ENCODE measurements at places on chromosomes 5 and 9.

GRCh38 chr5:14204785-14205321, 61.7 kb downstream of the TRIO start:
- peak; percentile 56 for DNase-seq

DNA sequence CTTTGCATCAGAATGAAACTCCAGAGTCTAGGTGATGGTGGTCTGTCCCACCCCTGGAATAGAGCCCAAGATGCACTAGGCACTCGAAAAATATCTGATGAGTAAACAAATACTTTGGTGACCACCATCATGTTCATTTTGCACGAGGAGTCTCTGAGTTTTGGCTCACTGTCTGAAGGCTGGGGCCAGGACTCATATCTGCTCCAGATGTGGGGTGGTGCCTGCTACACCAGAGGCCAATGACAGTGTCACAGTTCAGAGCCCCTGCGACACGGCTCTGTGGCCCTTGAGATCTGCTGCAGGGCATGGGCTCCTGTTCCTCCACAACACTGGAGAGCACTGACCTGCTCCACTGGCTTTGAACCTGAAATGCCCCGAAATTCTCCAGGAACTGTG, 164.6 kb downstream of the ROR2 start:
- DNase-seq = no peak

DNA sequence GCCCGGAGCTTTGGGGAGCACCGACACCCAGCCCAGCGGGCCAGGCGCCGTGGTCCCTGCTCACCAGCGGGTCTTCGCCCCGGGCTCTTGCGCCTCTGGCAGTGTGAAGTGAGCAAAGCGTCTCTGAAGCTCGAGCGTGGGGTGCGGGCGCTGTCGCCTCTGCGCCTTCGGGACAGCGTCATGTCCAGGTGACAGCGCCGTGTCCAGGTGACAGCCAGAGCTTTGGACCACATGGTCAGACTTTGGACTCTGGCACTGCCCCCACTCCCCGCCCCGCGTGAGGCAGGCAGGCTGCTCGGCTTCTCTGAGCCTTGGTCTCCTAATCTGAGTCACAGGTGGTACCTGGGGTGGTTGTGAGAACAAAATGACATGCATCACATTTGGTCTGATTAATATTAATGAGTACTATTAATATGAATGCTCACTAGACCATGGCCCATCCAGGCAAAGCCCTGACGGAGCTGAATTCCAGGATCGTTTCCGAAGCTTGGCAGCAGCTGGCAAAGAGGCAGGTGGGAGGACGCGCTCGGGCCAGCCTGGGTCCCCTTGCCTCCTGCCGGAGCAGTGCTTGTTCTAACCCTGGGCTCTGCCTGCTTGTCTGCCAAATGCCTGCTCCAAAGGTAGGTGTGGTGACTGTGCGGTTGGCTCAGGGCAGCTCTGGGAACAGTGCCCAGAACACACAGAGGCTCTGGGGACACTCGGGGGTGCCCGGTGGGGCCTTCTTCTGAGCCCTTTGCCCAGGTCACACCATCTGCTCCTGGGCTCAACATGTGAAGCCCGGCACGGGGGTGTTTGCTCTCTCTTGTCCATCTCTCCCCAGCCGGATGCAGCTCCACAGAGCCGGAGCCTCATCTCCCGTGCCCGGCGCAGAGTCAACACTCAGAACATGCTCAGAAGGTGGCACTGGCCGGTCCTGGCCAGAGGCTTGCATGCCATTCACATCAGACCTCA, 157.1 kb downstream of the OLFM1 start:
- DNase-seq = no peak

GRCh38 chr5:6181147-6181729, 197.1 kb downstream of the MED10 start:
- no peak for DNase-seq

DNA sequence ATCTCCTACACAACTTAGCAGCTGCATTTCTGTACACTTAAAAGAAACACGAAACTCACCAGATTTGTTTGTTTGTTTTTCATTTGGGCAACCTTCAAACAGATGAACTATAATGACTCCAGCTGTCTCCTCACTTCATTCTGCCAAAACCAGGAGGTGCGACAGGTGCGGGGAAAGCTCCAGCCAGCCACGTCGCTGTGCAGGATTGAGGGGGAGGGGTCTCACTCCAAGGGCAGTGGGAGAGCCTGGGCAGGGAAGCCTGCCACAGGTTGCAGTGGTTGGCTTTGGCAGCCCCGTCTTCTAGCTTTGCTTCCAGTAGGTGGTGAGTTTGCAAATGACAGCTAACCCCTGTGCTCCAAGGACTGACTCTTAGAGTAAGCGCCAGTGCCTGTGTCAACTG, 215.8 kb downstream of the CEMIP2 start:
- DNase-seq = no peak

DNA sequence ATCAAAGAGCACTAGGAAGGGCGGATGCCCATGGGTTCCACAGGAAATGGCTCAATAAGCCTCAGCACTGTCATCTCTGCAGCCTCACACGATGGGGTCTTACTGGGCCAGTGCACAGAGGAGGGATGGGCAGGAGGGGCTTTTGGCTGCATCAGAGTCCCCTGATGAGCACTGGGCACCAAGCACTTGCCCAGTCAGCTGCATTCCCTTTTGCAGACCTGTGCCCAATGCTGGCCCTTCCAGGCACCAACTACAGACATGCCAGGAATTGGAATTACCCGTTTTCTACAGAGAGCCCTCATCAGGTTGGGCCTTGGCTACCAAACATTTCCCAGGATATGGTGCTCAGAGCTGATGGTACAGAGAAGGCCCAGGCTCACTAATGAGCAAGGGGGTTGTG, 182.5 kb downstream of the HSPA4 start:
- DNase-seq = no peak

DNA sequence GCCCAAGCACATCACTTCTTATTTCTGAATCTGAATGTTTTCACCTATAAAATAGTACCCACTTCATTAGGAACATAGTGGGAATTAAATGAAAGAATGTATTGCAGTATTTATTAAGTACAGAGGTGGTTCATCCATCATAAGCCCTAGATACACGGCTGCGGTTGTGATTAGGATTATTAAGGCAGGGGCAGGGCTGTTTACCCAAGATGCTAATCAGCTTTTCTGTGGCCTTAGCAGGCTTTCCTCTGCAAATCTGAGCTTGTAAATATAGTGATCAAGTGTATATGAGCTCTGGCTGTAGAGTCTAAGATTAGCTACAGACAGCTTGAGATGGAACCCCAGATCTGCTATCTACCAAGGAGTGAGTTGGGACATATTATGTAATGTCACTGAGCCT, 124.1 kb upstream of the ADRA1B start:
- no peak for DNase-seq

GRCh38 chr9:2406252-2406651, 215.3 kb upstream of the VLDLR start:
- no peak for DNase-seq

GRCh38 chr5:73333944-73334703, 114.5 kb downstream of the FOXD1 start:
- no peak for DNase-seq

DNA sequence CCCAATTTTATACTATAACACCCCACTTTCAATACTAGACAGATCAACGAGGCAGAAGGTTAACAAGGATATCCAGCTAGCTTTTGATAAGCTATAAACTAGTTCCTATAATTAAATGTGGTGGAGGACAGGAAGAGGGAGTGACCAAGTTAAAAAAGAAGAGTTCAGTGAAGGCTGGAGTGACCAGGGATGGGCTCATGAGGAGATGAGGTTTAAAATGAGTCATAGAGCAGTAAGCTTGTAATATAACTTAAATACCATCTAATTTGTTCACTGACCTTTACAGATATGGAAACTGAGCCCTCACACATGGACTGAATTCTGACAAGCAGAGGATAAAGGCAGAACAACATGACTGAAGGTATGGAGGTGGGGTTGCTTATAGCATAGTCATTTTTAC, 284.5 kb downstream of the SPATA31D1 start:
- no peak for DNase-seq

DNA sequence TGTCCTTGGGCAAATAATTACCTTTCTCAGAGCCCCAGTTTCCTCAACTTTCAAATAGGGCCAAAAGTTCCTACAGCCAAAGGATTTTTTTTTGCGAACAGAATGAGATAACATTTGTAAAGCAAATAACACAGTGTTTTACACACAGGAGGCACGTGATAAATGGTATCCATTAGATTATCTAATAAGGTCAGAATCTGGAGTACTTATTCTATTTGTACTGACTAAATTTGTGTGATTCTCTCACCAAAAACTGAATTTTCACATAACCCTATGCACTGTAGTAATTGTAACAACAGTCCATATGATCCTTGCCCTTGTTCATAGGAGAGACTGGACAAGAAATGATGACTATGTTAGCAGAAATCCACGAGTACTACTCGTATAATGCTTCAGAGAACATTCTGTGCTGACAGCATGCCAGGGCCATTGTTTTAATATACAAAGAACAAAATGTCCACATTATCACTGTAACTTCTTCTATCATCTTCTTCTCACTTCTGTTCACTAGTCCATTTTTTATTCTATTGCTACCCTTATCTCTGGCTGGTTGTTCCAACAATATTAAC, 13.9 kb upstream of the FEM1C start:
- no peak for DNase-seq

DNA sequence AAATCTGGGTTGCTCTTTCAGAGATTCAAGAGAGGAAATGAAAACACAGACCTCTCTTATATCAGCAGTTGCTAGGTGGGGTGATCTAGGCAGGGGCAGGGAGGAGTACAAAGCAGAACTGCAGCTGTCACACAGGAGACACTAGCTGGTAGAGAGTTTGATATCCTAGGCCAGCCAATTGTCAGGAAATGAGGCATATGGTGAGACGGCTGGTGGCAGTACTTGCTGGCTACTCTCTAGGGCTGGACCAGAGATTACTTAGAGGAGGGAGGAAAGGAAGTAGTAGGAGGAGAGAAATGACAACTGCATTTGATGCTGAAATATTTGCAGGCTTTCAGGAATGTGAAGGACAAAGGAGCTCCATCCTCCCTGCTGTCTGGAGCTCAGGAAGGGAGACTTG, 113.8 kb downstream of the TRIM32 start:
- DNase-seq = no peak

DNA sequence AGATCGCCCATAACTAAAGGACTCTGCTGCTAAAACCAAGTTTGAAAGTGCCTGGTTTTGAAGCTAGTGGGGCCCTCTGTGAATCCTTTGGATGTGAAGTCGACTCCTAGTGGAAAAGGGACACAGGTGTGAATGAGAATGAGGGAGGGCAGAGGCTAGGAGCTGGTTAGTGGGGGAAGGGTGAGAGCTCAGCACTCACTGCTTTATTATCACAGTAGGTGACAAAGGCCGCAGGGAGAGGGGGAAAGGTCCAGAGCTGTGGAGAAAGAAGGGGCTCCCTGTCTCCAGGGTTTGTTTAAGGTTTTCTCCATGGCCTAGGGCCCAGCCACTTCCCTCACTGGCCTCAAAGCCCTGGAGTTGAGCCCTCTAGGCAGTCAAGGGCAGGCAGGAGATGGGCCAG, 3.5 kb downstream of the HDHD3 start:
- no peak for DNase-seq

DNA sequence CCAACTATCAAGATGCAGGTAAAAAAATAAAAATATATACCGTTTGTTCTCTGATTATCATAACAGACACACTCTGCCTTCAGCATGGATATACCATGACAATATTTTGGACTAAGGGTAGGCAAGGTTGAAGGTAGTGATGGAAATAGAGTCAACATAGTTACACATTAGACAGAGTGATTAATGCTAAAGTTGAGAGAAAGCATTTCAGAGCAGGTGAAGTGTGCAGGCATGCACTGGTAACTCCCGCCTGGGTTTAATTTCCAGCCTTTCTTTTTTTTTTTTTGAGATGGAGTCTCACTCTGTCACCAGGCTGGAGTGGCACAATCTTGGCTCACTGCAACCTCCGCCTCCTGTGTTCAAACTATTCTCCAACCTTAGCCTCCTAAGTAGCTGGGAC, 458.5 kb downstream of the TLR4 start:
- DNase-seq = no peak

DNA sequence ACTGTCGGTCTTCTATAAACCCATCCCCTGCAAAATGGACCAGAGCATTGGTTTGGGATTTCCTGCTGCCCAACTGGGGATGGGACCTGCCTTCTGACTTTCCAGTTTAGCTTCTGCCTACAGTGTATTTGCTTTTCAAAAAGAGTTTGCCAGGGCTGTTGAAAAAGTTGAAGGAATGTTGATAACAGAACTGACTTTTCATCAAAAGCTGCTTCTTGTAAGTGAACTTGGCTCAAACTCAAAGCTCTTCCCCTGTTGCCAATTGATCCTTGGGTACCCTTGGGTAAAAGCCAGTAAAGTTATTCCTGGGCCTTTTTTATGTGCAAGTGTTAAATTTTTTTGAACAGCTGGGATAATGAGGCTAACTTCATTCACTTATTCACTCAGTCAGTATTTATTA, 142.9 kb upstream of the SLC30A5 start:
- DNase-seq = no peak

DNA sequence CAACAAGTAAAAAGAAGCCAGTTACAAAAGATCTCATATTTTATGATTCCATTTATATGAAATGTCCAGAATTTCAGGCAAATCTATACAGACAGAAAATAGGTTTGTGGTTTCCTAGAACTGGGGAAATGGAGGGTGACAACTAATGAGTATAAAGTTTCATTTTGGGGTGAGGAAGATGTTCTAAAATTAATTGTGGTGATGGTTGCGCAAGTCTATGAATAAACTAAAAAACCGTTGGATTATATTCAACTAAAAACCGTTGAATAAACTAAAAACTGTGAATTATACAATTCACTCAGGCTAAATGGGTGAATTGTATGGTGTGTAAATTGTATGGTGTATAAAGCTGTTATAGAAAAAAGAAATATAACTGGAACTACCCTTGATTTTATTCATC, 47.6 kb downstream of the ADAMTS6 start:
- no peak for DNase-seq

GRCh38 chr5:10324518-10325370, 17.0 kb upstream of the CMBL start:
- no peak for DNase-seq

DNA sequence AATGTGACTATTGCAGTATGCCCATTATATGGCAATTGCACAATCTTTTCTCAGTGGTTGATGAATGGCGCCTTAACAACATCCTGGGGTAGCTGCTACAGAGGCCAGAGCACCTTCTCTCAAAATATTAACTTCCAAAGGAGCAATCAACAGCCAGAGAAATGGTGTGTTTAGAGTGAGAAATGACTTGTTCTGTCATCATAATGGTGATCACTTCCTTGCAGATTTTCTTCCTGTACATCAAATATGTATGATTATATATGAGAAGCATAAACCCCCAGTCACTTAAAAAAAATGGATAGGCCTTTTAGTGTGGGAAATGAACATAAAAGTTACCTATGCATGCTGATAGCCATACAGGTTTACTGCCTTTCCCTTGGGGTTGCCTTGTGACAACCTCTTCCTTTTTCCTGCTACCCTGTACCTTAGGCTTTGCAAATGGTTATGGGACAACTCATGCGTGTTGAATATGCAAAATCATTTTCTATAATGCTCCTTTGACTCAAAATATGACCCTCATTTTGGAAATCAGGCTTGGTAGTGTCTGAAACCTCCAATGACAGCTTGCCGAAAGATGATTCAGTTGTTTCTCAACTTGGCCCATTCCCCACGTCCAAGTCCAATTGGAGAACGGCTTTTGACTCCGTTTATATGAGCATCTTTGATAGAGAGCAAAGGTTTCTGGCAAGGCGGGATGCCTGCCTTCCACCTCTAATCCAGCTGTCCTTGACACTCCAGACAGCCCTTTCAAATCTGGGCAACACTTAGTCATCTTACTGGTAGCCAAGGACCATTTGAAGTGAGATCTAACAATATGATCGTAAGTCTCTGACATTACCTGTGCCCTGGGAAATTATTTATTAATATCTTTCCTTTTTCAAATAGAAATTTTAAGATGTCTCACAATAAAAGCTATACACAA, 69.3 kb downstream of the SLC1A1 start:
- DNase-seq = no peak

Data from AG09319 (cell line).